Activated T-cell treated with anti-CD3 and anti-CD28 coated beads for 4 hours (primary cell): ENCODE measurements at places on chromosomes 2 and 18.

GRCh38 chr18:3132700-3133099 is 87.1 kb downstream of the MYOM1 start:
- no peak for DNase-seq

GRCh38 chr18:407626-408224 is 92.8 kb downstream of the COLEC12 start:
- no peak for DNase-seq

DNA sequence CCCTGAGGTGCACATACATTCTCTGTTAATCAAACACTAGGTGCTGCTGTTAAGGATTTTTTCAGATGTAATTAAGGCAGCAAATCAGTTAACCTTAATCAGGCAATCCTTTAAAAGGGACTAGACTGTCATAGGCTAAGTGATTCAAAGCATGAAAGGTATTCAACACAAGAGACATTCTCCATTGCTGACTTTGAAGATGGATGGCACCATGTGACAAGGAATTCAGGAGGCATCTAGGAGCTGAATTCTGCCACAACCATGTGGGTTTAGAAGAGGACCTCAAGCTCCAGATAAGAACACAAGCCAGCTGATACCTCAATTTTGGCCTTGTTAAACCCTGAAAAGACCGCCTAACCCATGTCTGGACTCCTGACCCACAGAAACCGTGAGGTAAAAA is 84.0 kb downstream of the SMAD2 start:
- DNase-seq: no peak

DNA sequence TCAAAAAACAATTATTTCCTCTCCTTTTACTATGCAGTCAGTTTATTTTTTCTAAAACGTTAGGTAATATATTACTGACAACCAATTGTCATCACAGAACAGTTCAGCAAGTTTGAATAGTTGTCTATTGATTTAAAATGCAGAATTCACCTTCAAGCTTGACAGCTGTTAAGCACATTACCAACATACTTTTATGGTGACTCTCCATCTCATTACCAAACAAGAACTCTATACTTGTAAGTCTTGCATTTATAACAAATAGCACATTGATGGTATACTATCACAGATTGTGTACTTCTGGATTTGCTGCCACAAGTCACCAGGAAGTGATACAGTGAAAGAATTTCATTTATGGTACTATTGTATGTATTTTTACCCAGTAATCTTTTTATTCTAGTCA is 99.4 kb upstream of the PPP1CB start:
- no peak for DNase-seq

- no peak for DNase-seq
Measured at GRCh38 chr2:75466708-75467311, 93.9 kb downstream of the EVA1A start.

DNA sequence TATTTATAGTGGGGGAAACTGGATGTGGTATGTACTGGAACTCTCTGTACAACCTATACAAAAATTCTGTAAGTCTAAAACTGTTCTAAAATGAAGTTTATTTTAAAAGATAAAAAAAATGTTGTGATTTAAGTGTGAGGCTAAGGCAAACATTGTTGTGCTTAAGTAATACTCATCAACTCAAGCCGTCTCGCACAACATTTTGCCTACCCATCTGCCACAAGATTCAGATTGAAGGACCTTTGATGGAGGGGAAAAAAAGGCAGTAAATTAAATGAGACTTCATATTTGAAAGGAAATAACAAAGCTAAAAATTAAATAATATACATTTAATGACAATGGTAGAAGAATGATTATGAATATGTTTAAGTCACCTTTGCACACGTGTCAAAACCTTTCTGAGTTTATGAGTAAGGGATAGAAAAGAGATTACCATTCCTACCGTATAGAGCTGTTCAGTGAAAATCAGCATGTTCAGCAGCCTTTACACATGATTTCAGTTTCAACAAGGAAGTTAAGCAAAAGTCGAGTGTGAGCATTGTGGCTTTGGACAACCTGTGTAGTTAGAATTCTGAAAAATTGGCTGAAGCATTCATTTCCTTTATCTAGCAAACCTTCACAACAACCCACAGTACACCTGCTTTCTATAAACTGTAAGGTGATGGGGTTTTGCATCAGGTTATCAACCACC is 499.3 kb downstream of the IRS1 start:
- DNase-seq: no peak

DNA sequence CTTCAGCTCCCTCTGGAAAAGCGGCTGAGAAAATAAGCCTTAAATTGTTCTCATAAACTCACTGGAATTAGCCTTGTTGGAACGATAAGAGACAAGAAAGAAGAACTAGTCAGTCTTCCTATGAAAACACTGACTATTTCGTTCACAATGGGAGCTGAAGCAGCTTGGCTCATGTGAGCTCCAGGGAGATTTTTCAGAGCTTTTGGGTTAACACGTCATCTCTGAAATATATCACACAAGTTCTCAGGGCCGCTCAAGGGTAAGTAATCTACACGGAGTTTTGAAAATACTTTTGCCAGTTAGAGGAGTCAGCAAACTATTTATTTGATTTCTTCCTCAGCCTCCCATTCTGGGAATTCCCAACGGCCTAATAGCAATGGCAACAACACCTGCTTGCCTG is 316.2 kb upstream of the MGAT5 start:
- no peak for DNase-seq

GRCh38 chr2:201860636-201861066 is 54.3 kb downstream of the CDK15 start:
- peak; percentile 9 for DNase-seq

DNA sequence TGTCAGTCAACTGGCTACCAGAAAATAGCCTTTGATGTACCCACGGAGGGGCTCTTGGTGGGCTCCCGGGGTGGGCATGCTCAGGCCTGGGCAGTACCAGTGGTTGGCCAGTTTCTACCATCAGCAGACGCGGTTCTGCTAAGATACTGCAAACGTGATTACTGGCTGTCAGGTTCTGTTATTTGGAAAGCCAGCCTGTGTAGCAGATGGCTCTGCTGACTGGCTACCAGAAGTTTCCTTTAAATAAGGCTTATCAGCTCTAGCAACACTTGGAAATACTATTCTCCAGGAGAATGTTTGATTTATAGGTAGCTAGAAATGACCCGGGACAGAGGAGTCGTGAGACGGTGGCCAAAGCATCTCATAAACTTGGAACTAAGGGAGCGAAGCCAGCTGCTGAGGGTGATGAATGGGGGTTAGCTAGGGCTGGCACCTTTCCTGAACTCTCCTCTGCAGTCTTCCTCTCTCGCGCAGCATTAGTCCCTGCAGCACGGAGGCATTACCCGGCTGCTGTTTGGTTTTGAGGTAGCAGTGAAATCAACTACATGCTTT is 171.9 kb downstream of the AGAP1 start:
- DNase-seq: no peak

GRCh38 chr18:45849529-45849928 is 24.1 kb downstream of the SIGLEC15 start:
- no peak for DNase-seq

GRCh38 chr2:2269426-2269825 is 61.6 kb downstream of the MYT1L start:
- DNase-seq: no peak

DNA sequence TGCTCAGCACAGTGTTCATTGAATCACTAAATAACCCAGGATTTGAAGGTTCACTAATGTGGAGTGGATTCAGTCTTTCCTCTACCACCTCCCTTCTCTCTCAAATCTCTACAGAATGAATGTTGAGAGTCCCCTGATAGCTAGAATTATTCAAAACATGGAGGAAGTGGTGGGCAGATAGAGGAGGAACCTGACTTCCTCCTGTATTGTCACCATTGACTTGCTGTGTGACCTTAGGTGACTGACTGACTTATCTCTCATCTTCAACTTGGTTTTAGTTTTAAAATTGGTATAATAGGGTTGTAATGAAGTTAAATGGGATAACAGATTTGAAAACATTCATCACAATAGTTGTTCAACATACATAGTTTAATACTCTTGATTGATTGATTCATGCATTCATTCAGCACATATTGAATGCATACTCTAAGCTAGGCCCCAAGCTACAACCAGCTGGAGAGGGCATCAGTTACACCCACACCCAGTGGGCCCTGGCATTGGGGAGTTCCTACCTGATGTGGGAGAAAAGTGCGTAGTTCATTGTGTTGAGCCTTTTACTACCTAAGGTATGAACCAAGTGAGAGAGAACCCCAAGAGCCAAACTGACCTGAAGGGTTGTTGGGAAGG is 96.0 kb downstream of the WDR7 start:
- DNase-seq: no peak

DNA sequence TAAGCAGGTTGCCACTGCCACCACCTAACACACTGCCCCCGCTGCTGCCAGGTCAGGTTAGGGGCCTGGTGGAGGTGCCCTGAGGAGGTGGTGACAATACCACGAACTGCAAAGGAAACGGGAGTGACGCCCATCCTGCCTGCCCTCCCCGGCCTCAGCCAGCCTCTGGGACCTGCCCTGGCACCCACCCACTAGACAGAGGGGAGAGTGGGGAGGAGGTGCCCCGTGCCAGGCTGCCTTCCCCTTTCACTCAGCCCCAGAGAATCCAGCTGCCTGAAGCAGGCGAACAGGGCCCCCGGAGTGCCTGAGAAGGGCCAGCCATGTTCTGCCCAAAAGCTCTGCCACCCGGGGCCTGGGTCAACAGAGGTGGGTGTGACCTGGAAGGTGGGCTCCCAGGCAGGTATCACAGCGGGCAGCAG is 44.5 kb upstream of the FOSL2 start:
- peak; percentile 22 for DNase-seq

- DNase-seq: no peak
Measured at GRCh38 chr2:8378016-8378810, 303.6 kb upstream of the ID2 start.

- DNase-seq: no peak
Measured at GRCh38 chr2:133591164-133591563, 22.9 kb upstream of the NCKAP5 start.

- DNase-seq: no peak
Measured at GRCh38 chr2:43265421-43265820, 39.0 kb upstream of the ZFP36L2 start.

DNA sequence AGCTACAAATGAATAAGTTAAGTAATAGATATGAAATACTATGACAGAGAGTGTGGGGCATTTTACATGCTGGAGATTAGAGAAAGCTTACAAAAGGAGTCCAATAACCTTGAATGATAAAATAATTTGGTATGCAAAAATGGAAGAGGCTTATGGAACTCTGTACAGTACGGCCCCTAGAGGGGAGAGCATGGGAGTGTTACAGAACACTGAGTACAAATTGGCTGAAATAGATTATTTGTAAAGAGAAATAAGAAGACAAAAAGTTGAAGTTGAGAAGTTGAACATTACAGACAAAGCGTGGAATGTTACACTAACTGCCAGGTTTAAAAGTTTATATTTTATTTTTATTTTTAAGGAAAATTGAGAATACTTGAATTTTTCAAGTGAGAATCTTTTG is 192.1 kb upstream of the DOK6 start:
- DNase-seq: no peak

GRCh38 chr2:240501531-240501991 is 56.2 kb downstream of the ANKMY1 start:
- no peak for DNase-seq

- no peak for DNase-seq
Measured at GRCh38 chr2:226746196-226746800, 53.3 kb downstream of the IRS1 start.

- DNase-seq: no peak
Measured at GRCh38 chr18:33826151-33826550, 248.1 kb downstream of the ASXL3 start.

GRCh38 chr2:201234663-201235135 is 25.6 kb upstream of the CASP8 start:
- no peak for DNase-seq

- DNase-seq: no peak
Measured at GRCh38 chr2:18200771-18201170, 322.3 kb downstream of the KCNS3 start.

- no peak for DNase-seq
Measured at GRCh38 chr2:202056611-202057010, 16.4 kb upstream of the KIAA2012 start.

- DNase-seq: no peak
Measured at GRCh38 chr2:44453259-44453658, 91.5 kb downstream of the CAMKMT start.

DNA sequence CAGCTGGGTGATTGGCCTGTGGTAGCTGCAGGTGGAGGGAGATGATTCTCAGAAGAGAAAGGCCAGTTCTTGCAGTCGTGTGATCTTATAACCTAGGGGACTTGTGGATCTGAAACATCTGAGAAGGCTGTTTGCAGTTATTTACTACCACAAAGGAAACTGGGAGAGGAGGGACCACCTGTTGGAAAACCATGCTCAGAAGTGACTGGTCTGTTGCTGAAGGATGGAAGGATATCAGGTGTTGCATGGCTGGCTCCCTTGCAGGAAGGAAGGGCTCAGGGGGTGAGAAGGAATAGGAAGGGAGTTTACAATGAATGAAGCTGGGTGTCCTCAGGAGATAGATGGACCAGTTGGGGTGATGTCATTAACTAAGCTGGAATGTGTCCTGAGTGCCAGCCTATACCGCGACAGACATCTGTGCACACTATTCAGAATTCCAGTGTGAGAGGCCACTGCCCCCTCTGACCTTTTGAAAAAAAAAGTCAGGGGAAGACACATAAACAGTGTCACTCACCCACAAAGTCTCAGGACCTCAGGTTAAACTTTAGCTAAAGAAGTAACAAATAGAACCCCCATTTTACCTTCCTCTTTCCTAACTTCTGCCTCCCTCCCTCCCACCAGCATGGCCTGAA is 17.5 kb downstream of the IGFBP2 start:
- DNase-seq: no peak

- DNase-seq: no peak
Measured at GRCh38 chr2:237894986-237895543, 35.6 kb downstream of the RAMP1 start.

- no peak for DNase-seq
Measured at GRCh38 chr2:236319036-236319435, 54.8 kb upstream of the ASB18 start.

DNA sequence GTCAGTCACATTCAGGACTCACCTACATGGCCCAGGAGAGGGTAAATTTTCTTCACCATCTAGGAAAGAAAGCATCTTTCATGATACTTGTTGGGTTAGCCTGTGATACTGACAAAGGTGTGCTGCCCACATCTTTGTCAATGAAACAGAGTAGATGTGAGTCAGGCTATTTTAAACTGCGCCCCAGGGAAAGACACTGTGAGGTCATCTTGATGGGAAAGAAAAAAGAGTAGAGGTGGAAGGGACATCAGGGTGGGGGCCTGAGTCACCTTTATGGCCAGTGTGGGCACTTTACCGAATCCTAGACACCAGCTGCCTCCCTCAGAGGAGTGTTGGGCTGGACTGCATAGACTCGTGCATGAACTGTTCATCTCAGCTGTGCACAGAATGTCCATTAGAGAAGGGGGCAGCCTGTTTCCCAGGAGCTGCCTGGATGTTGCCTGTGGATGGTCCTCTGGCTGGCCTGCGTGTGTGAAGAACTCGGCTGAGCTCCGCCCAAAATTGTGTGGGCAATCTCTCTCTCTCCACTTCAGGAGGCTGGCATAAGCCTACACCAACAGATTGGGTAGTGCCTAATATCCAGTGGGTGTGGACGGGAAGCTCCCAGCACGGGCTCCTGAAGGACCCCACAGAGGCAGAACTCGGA is 278.7 kb upstream of the PXDN start:
- DNase-seq: no peak

GRCh38 chr2:202749477-202749876 is 114.7 kb downstream of the FAM117B start:
- DNase-seq: no peak

GRCh38 chr2:141957321-141957720 is 173.5 kb downstream of the LRP1B start:
- no peak for DNase-seq

GRCh38 chr2:37742286-37742685 is 70.8 kb upstream of the CDC42EP3 start:
- no peak for DNase-seq
